ENCODE measurements at places on chromosomes 7 and 10.

GRCh38 chr10:76130892-76131291 lies 699.5 kb downstream of the LRMDA start:
- no peak for DNase-seq

DNA sequence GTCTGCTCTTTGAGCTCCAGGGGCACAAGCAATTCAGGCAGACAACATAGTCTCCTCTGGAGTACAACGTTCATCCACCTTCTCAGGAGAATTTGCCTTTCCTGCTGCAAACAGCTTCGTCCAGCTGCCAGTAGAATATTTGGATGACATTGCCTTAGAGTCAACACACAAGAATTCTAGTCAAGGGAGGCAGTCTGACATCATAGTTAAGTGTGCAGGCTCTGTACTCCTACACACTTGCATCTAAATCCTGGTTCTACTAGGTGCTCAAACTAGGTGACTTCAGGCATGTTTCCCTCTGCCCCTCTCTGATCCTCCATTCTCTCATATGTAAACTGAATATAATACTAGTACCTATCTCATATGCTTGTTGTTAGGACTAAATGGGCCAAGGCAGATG lies 314.8 kb downstream of the HPSE2 start:
- DNase-seq, result no peak

DNA sequence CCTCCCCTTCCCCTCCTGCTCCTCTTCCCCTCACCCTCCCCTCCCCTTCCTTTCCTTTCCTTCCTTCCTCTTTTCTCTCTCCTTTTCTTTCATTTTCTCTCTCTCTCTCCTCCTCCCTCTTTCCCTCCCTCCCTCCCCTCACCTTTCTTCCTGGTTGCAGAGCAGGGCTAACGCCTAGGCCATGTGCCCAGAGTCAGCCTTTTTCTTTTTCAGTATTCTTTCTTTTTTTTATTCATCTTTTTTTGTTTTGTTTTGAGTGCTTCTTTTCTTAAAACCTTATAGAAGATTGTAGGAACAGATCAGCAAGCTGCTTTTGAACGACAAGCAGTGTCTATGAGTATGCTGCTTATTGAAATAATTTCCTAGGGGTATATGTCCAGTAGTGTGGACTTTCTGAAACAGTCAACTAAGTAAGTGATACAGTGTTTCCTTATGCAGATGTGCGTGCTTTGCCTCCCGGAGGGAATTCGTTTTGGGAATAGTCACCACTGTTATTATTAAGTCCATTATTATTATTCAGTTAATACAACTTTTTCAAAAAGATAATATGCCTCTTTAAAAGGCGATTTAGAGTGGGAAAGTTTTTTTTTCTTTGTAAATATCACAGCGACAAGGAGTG lies 219.2 kb downstream of the CAMK1D start:
- no peak for DNase-seq

GRCh38 chr10:74991435-74991834 lies 120.0 kb upstream of the SAMD8 start:
- DNase-seq, result no peak

- no peak for DNase-seq
These were observed 114.4 kb downstream of the MICU1 start for GRCh38 chr10:72511459-72511858.

DNA sequence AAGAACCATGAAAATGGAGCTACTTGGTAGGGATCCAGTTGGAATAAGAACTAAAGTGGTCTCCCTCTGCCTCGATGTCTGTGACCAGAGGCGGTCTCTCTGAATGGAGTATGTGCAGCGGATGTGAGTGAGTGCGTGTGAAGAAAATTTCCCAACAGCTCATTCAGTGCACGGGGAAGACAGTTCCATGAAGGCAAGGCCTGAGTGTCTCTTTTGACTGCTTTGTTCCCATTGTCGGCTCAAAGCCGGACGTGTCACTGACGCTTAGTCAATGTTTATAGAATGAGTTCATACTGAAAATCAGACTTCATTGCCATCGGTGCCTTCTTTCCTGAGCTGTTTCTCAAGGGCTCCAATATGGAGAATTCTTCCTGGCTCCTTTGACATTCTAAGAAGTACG lies 55.3 kb upstream of the GRB10 start:
- DNase-seq, result no peak

GRCh38 chr10:111933937-111934336 lies 249.6 kb downstream of the GPAM start:
- no peak for DNase-seq

GRCh38 chr10:97590082-97590747 lies 694 bp downstream of the C10orf62 start:
- DNase-seq, result no peak

- peak; percentile 17 for DNase-seq
These were observed 16.9 kb upstream of the TAX1BP1 start for GRCh38 chr7:27723085-27723484.

DNA sequence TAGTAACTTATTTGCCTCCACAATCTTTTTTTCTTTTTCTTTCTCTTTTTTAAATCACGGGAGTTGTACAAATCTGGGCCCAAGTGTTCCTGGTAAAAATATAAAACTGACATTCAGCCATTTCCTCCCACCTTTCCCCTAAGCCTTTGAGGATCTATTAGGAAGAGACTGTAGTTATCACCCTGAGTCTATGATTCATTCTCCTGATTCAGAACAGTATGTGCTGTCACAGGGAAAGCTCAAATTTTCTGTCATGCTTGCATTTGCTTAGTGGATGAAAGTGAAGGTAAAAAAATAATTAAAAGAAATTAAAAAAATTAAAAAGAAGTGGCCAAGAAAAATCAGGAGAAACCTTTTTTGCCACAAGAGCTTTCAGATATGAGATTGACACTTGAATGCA lies 71.7 kb downstream of the KIF20B start:
- DNase-seq, result no peak

All from DMS79 treated with DMSO at 0.1 percent for 48 hours (cell line).